ENCODE measurements at places on chromosomes 12 and 14.

DNA sequence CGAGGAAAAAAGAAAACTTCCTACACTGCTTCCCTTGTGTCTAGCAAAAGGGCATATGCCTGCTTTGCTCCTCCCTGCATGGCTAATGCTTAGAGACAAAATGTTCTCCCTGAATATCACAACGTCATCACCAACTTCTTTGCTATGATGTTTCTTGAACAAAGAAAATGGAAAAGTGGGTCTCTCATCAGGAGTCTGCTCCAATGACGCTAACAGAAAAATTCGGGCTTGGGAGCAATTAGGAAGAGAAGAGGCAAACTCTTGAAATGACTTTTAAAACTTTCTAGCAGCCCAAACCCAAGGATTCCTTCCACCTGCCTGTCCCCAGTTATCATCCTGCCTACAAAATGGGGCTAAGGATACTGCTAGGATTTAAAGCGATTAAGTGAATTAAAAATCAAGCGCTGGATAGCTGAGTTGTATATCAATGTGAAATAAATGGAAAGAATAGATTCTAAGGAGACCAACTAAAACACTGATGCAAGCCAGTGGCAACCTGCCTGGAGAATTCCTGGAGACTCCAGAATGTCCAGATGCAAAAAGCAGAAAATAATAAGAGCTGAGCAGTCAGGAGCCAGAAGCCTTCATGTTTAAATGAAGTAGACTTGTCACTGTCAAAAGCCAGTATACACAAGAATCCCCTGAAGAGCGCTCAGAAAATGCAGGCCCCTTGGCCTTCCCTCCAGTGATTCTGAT is 183.8 kb downstream of the DPF3 start:
- DNase-seq = peak; percentile 33

DNA sequence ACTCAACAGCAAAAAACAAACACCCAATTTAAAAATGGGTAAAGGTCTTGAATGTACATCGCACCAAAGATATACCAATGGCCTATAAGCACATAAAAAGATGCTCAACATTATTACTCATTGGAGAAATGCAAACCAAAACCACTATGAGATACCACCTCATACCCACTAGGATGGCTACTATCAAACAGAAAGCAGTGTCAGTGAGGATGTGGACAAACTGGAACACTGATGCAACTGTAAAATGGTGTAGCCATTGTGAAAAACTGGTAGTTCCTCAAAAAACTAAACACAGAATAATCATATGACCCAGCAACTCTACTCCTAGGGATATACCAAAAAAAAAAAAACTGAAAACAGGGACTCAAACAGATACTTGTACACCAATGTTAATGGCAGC is 49.3 kb downstream of the CDK17 start:
- no peak for DNase-seq

DNA sequence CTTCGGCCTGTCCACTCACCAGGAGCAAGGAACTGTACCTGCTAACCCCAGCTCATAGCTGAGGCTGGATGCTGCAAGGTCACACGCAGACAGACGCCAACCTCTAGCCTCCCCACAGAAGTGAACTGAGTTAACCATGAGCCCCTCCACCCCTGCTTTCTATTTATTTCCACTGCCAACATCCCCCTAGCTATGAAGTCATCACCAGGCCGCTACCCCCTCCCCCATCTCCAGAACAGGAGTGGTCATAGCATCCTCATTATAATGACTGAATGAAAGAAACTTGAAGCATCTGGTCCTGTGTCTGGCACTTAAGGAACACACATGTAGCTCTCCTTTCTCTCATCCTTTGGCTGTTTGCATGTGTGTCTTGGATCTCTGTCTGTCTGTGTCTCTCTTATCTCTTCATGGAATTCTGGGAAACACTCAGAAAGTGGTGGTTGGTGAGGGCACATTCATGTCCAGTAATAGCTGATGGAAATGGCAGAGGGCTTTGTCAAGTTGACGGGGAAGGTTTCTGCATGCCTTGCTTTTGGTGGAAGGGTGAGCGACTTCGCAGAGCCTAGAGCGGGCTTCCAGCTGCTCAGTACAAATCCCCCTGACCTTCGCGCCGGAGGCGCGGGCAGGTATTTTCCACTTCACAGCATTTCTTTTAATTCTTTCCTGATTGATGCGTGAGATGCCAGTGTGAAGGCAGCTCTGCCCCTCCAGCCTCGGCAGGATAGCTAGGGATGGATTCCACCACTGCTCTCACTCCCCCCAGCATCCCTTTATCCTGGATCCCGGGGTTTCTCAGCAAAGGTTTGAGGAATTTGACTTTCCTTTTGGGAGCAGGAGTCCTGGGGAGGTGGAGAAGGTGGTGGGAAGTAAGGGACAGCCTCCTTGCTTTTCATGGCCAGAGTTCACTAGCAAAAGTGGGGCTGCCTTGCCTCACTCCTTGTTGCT is 198.2 kb downstream of the CHST11 start:
- peak; percentile 28 for DNase-seq

GRCh38 chr14:49679271-49679670 is 8.7 kb downstream of the POLE2 start:
- no peak for DNase-seq

- DNase-seq = no peak
Measured at GRCh38 chr12:100414739-100415138, 57.9 kb downstream of the SLC17A8 start.

DNA sequence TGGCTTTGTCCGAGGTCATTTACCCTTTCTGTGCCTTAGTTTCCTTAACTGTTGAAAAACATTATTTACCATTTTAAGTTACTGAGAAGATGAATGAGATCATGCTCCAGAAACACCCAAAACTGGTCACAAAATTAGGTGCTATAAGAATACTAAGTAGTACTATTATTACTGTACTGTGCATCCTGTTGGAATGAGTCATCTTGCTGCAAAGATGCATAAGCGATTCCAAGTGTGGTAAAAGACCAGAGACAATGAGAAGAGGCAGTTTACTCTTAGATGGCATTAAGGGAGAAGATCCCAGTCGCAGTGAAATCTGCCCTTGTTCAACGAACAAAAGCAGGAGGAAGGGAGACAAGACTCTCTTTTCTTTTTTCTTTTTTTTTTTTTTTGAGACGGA is 4.2 kb upstream of the PLEKHA5 start:
- peak; percentile 56 for DNase-seq

GRCh38 chr14:104116756-104117340 is 21.5 kb upstream of the KIF26A start:
- DNase-seq = no peak

DNA sequence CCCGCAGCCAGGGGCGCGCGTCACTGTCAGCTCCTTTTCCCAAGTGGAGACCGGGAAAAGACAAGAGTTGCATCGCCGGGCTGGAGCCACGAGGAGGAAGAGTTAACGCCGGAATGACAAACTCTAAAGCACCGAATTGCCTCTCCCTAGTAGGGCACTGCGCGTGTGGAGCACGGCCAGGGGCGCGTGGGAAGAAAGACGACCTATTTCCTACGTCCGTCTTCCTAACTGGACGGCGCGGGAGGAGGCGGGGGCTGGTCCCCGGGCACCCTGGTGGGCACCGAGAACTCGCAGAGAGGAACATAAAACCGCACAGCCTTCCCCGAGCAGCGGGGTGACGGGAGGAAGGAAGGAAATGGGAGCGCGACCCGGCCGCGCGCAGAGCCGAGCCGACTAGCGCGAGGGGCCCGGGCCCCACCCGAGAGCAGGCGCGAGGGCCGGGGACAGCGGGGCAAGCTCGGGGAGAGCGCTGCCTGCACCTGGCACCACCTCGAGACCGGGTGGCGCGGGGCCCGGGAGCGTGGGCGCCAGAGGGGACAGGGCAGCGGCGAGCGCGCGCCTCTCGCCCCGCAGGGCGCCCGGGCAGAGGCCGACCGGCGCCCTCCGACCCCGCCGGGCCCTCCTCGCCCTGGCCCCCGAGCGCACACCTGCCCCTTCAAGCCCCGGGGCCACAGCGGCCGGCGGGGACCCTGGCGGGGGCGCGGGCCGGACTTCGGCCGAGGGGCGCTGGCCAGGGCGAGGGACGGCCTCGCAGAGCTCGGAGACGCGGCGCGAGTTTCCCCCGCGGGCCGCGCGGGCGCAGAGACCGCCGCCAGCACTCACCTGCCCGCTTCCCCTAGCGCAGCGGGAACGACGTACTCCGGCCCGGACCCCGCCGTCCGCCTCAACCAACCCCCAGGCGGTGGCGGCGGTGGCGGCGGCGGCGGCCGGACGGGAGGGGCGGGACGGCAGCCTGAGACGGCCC is at the start of gene SETD3:
Gene SETD3 (minus strand): TSS at position 954 of the 964 bp plus-strand sequence. CDS start 15,054 bp downstream, outside the sequence.
- peak; percentile 53 for DNase-seq

GRCh38 chr12:112987561-112987960 is 9.2 kb downstream of the OAS2 start:
- no peak for DNase-seq

DNA sequence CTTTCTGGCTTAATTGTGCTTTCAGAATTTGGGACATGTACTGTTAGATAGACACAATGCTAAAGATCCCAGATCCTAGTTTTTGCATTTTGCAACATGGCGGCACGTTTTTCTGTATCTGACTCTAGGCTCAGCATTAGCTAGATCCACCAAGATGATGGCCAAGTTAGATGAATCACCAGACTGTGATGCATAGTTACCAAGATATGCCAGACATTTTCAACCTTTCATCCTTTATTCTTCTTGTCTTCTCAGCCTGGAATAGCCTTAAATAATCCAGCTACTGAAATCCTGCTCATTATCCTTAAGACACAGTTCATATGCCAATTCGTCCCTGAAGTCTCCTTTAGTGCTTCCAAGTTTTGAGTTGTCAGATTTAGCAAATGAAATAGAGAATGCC is 144.9 kb upstream of the CRY1 start:
- peak; percentile 30 for DNase-seq

DNA sequence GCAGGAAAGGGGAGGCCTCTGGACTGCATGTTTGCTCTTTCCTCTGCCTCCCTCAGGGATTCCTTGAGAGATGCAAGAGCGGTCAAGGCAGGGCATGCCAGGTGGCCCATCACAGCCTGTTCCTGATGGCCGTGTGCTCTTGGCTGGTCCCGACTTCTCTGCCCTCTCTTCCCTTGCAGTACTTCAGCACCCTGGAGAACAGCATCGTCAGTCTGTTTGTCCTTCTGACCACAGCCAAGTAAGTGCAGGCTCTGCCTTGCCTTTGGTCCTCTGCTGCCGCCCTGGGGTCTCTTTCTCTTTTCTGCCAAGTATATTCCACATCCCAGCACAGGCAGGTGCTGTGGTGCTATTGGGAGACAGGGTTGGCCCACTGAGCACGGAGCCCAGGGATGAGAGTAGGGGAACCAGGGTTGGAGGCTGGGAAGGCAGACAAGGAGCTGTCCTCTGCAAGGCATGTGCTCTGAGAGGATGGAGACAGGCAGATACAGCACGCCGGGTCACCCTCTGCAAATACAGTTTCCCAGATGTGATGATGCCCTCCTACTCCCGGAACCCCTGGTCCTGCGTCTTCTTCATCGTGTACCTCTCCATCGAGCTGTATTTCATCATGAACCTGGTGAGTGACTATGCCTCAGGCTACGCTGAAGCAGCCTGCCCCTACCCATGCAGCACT is 51.9 kb downstream of the TPCN1 start:
- DNase-seq = peak; percentile 8

DNA sequence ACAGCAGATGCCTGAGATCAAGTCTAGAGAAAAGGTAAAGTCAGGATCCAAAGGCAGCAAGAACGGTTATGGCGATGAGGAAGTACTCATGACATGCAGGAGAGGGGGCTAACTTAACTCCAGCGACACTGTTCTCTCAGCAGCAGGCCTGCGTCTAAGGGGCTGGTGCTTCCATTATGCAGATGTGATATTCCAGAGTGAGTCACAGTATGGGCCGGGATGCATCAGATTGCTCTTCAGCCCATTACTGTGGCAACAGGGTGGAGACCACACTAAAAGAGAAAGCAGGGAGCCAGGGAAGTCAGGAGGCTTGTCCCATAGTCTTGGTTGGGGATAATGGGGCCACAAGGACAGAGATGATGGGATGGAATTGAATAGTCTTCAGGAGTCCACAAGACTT is 151.8 kb upstream of the NTF3 start:
- no peak for DNase-seq

GRCh38 chr12:55715169-55715764 is 579 bp upstream of the BLOC1S1 start:
- DNase-seq = no peak

DNA sequence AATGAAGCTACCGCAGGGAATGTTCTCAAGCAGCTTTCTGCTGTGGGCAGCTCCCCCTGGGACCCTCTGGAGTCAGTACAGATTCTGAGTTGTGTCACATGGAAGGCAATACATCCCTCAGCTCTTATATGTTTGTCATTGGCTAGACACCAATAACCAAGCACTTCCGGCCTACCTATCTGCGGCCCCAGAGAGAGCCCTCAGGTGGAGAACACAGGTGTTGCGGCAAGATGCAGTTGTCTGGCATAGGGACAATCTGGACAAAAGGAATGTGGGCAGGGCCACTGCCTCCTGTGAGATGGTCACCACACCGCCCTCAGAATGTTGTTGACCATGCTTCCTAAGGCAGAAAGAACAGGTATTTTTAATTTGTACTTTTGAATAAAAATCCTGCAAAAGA is 118.7 kb downstream of the BRMS1L start:
- DNase-seq = no peak

GRCh38 chr12:24072302-24072701 is 122.8 kb upstream of the SOX5 start:
- DNase-seq = no peak

- peak; percentile 70 for DNase-seq
Measured at GRCh38 chr12:68416826-68417225, 84.7 kb upstream of the MDM1 start.

GRCh38 chr12:120702637-120703036 is 7.6 kb upstream of the UNC119B start:
- DNase-seq = no peak

GRCh38 chr14:55892906-55893305 is 225.3 kb upstream of the PELI2 start:
- no peak for DNase-seq

- DNase-seq = peak; percentile 93
Measured at GRCh38 chr14:86022031-86022629, 492.2 kb downstream of the FLRT2 start.

DNA sequence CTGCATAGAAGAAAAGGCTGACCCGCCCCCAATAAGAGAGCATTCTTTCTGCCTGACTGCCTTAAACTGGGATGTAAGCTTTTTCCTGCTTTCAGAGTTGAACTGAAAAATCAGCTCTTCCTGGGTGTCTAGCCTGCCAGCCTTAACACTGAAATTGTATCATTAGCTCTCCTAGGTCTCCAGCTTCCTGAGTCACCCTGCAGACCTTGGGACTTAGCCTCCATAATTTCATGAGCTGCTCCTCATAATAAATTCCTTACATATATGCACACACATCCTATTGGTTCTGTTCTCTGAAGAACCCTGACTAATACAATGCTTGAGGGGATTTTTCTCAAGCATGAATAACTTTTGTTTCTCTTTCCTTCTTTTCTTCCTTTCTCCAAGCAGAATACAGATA is 76.4 kb upstream of the FAR2 start:
- peak; percentile 62 for DNase-seq

GRCh38 chr14:65296402-65296801 is 116.1 kb upstream of the FUT8 start:
- peak; percentile 54 for DNase-seq

All from fibroblast of skin of right biceps (primary cell).